ENCODE measurements at places on chromosomes 11 and 22.

DNA sequence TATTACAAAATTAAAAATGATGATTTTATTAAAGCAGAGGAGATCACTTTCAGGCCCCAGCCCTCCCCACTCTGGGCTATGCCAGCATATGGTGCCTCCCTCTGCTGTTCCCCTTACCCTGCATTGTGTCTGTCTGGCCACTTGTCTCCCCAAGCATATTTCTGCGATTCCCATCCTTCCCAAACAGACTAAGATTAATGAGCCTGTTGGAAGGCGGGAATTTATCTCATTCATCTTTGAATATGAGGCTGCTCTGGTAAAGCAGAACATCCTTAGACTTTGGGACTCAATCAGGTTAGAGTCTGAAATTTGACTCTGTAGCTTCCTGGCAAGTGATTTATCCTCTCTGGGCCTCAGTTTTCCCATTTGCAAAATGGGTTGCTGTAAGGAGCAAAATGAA is 25.7 kb downstream of the AMPD3 start:
- no peak for DNase-seq

- DNase-seq, result no peak
These were observed 402.8 kb downstream of the BRD1 start for GRCh38 chr22:49424893-49425270.

DNA sequence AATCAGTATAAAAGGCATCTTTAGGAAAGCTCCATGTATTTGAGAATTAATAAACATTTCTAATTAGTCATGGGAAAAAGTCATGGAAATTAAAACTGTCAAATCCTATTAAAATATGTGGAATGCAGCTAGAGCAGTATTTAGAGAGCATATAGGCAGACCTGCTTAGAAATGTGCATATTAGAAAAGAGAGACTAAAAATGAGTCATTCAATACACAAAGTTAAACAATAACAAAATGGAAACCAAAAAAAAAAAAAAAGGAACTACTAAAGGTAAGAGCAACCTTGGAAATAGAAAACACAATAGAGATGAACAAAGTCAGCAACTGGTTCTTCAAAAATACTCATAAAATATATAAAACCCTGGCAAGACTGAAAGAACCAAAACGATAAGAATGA is 59.7 kb upstream of the RASSF10 start:
- DNase-seq, result no peak

DNA sequence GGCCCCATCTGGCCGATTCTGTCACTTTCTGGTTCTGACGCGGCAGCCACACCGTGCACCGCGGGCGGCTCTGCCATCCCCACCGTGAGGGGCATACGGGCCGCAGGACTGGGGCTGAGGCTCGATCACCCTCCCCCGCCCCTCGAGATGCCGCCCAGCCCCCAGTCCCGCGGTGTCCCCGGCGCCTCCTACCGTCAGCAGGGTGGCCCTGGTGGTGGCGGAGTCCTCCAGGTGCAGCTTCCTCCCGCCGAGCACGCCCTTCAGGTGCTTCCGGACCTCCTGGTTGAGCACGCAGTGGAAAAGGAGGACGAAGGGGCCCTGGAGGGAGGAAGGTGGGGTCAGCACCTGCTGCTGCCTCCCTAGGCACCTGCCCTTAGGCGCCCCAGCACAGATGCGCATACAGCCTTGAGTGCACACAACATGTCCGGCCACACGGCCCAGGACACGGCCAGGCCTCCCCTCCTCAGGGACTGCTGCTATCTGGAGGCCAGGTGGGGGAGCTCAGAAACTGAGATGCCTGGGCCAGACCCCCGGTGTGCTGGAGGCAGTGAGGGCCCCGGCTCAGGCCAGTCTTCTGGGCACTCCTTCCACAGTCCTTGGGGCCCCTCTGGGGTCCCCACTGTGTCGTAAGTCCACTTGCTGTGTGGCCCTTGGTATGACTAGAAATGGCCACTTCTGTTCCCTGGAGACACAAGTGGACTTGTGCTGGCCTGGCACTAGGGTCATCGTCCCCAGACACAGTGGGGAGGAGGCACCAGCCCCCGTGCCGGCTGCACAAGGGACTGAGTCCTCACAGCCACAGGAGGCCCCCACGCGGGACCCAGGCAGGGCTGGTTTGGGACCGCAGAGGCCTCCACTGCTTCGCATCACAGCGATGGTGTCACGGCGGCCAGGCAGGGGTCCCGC is 31.5 kb downstream of the TRMU start:
- DNase-seq, result no peak

DNA sequence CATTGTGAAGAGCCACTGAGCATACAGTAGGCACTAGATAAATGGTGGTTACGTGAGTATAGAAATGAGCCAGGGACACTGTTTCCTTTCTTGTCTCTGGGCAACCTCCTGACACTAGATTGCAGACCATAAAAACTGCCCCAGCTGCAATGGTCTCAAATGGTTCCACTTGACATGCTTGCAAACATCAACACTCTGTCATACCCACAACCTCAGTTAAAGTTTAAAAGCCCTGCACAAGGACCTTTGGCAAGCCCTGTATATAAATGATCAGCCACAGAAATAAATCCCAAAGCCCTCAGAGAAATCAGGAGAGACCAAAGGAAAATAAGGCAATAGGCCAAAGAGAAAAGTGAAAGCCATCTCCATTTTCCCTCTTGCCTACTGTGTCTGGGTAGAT is 20.7 kb downstream of the PLEKHA7 start:
- no peak for DNase-seq

DNA sequence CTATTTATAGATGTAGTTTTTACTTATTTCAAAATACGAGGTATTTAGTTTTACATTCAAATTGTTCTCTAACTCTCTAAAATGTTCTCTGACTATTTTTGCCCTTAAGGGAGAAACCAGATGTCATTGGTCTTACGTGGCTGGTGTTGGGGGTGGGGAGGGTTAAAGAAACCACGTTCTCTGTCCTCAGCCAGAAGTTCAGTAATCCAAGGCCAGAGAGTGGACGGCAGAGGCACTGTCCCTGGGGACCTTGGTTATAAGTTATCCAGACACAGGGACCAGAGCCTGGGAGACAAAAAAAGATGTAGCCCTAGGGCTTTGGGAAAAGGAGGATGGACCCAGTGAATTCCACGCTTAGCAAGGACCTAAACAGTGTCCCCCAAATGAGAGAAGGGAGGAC is 706 bp upstream of the OR51E1 start:
- DNase-seq, result no peak

GRCh38 chr22:38941488-38941987 is 15.9 kb upstream of the APOBEC3A start:
- DNase-seq, result no peak

- DNase-seq, result no peak
These were observed 3.3 kb upstream of the ARHGAP20 start for GRCh38 chr11:110715541-110715940.

- DNase-seq, result peak; percentile 65
These were observed 203.1 kb downstream of the TENM4 start for GRCh38 chr11:79237703-79238102.

GRCh38 chr22:35539910-35540594 is 579 bp upstream of the RASD2 start:
- no peak for DNase-seq

DNA sequence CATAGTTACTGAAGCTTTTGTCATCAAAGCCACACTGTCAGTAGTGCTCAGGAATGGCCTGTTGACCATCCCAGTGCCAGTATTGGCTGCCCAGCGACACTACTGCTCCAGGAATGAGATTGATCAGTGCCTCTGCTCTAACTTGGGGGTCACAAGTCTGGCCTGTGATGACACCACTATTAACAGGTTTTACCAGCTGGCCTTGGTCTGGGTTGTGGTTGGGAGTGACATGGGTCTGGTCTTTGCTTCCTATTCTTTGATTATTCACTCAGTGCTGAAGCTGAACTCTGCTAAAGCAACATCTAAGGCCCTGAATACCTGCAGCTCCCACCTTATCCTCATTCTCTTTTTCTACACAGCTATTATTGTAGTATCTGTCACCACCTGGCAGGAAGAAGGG is 21.5 kb downstream of the OR56B4 start:
- DNase-seq, result no peak

- no peak for DNase-seq
These were observed 60.1 kb upstream of the PHF21B start for GRCh38 chr22:45069925-45070324.

DNA sequence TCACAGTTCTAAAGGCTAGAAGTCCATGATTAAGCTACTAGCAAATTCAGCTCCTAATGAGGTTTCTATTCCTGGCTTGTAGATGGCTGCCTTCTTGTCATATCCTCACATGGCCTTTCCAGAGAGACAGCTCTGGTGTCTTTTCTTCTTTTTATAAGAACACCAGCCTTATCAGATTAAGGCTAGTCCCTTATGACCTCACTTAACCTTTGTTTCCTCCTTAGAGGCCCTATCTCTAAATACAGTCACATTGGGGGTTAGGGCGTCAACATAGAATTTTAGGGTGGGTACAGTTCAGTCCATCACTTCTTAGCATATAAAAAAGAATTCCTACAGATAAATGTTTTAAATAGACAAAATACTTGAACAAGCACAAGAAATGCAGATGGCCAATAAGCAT is 18.2 kb upstream of the CLPB start:
- DNase-seq, result no peak

DNA sequence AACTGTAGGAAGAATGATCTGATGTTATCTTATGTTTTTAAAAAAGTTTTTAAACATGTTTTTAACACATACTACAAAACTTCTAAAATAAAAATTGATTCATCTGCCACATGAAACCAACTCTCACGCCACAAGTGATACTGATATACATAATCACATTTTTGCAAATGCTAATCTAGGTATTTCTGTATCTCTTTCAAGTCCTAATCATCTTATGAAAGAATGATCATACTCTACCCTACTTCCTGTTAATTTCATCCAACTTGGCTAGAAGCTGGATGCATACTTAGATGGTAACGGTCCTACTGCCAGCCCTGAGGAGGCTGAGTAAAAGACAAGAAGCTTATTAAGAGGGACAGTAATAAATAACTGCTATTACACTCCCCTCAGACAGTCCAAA is 19.2 kb downstream of the THAP12 start:
- no peak for DNase-seq

- no peak for DNase-seq
These were observed 966.3 kb downstream of the JRKL start for GRCh38 chr11:97356144-97356543.

DNA sequence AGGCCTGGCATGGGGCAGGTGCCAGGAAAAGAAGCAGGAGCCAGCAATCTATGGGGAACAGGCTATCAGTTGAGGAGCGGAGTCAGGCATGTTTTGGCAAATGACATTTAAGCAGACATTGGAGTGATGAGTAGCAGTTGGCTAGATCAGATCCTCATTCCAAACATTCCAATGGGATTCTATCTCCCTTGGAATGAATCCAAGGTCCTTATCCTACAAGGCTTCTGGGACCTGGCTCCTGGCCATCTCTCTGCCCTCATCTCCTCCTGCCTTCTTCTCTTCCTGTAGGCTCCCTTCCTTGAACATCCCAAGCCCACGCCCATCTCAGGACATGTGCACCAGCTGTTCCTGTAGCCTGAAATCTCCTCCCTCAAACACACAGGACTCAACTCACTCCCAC is 1074.5 kb downstream of the TBC1D22A start:
- DNase-seq, result no peak

DNA sequence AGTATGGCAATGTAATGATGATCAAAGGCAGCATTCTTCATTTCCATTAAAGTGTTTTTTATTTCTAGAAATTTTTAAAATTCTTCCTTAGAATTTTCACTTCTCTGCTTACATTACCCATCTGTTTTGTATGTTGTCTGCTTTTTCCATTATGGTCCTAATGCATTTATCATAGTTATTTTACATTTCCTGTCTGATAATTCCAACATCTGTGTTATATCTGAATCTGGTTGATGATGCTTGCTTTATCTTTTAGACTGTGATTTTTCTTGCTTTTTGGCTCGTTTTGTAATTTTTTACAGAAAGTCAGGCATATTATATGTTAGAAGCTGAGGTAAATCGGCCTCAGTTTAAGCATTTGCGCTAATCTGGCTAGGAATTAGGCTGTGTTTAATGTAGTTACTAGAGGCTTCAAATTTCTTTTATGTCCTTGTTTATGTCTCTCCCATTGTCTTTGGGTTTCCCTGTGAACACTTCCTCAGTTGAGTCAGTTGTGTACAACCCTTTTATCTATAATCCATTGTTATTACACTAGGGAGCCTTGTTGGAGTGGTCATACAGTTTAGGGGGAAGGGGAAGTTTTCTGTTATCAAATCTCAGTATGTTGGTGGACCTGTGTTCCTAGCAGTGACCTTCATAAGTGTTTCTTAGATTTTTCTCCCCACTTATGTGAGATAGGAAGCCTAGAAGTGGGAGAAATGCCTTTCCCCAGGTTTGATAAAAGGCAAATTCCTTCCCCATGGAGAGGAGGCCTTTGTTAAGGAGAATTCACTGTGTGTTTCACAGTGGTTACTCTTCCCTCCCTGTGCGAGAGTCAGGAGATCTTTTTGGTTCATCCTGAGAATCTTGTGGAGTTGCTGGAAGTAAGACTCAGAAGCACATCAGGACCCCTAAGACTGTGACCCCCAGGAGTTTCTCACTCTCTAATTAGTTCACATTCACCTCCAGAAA is 437.5 kb downstream of the INSC start:
- DNase-seq, result no peak

- no peak for DNase-seq
These were observed 49.4 kb downstream of the SNX19 start for GRCh38 chr11:130866831-130867230.

DNA sequence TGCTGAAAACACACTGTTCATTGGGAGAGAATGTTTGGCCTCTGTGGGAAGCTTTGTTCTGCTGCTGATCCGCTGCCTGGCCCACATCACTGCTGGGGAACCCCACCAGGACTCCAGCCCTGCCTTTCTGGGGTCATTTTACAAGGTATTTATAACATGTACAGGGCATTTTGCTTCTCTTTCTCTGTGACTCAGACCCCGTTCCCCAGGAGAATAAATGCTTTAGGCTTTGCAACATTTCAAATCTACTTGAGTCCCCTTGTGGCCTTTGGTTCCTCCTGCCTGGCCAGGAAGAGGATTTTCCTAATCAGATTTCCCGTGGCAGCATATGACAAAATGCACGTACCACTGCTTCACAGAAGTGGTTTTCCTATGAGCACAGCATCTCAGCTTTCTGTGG is 43.0 kb downstream of the BTG4 start:
- no peak for DNase-seq

DNA sequence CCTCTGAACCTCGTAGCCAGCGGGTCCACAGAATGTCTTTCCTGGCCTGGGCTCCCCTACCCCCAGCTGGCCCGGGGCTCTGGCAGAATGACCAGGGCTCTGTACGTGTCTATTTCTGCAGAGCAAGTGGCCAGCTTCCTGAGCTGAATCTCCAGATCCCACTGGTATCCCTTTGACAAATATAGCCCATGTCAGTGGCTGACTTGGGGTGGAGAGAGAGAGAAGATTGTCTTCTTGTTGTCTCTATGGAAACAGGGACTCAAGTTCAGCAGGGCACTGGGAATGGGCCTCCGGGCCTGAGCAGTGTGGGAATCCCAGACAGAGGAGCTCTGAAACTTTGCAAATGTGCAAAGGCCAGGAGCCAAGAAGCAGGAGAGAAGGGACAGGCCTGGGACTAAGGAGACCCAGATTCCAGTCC is 33.9 kb downstream of the ANO1 start:
- DNase-seq, result peak; percentile 55

GRCh38 chr22:18031695-18032454 is 7.5 kb upstream of the MICAL3 start:
- no peak for DNase-seq

Measured in left hindlimb (tissue), 1 donor.